ENCODE measurements at places on chromosomes 1 and 21. TPM values are rescaled to one million over a fixed set of nuclear protein-coding genes. Genes with fewer than 3 reads are reported as not detected.

- no peak for DNase-seq
These were observed 99.4 kb downstream of the TSEN15 start for GRCh38 chr1:184150776-184151531.

GRCh38 chr1:17877316-17877715 lies 122.2 kb downstream of the ACTL8 start:
- DNase-seq: no peak

DNA sequence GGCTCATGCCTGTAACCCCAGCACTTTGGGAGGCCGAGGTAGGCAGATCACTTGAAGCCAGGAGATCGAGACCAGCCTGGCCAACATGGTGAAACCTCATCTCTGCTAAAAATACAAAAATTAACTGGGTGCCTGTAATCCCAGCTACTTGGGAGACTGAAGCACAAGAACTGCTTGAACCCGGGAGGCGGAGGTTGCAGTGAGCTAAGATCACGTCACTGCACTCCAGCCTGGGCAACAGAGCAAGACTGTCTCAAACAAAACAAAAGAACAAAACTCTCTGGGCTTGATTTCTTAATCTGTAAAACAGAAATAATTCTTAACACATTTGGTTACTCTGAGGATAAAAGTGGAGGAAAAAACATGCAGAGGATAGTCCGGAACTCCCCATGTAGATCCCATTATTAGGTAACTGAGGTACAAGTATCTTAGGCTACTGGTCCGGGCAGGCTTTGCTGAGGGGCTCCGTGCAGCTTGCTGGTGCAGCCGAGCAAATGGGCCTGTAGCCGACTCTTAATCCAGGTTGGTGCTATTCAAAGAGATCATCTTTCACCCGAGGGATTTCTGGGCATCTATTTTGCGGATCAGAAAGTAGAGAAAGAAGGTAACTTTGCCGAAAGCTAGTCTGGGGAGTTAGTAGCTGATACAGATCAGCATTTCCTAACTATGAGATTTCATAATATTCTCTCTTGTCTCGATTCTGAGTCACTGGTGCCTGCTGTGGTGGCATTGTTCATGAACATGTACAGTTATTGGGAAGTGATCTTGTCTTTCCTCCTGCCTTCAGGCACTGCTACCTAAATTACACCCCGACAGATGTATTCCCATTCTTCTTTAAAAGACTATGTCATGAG lies 56.8 kb downstream of the NFIA start:
- peak; percentile 58 for DNase-seq

DNA sequence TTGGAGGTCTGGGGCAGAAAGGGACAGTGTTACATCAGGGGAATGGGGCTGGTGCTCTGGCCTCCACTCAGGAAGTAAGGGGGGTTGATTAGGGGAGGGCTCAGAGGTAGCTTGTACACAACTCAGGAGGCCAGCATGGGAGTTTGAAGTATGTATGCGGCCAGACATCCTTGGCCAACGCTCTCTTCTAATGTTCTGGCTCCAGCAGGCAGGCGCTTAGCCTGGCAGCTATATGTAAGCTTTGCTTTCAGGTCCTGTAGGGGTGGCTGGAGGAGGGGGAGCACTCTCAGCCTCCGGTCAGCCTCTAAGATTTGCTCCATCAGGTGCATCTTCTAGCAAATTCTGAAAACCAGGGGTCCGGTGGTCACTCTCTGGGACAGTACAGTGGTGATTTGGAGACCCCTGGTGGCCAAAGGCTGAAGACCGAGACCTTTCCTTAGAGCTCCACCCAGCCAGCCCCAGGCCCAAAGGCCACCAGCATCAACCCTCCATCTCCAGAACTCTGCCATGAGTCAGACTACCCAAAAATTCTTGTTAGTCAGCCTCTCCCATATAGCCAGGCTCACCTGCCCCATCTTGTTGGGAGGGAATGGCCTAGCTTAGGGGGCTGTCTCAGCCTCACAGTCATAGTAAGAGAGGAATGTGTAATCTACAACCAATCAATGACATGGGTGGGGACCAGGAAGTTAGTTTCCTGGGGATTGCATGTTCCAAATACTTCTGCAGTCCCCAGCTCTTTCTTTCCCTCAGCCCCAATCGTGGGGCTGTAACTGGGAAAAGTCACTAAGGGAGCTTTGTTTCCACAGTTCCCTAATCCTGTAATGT lies 9.7 kb upstream of the COL8A2 start:
- no peak for DNase-seq

DNA sequence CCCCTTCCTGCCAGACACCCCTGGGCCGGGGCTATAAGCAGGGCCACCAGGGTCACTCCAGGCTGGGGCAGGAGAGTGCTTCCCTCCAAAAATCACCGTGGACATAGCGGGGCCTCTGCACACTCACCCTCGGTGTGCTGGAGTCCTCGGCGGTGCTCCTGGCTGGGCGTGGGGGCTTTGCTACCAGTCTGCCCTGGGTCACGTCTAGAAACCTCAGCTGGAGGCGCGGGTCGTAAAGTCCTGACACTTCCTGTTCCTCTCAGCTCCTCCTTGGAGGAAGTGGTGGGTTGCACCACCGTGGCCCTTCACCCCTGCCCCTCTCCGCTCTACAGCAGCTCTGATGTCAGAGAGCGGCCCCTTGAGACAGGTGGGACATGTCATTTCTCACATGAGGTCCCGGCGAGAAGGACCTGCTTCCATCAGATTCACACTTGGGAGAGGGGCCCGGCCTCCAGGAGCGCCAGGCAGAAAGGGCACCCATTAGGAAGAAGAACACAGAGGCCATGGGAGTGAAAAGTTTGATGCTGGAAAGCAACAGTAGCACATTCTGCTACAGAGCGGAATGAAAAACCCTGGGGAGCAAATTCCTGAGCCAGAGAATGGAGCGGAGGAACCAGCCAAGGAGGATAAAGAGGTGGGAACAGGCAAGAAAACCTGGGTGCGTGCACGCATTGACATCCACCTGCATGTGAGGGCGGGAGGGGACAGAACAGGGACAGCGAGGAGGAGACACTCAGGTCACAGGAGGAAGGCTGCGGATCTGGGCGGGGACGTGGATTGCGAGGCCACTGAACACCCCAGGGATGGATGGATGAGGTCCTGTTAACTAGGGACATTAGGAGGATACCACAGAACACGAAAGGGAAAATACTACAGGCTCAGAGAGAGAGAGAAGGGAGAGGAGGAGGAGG lies at the start of gene ITGB2:
ITGB2 (minus strand) TSS at position 206 of the 911 bp plus-strand sequence. CDS start 10,117 bp downstream, outside the sequence.
- peak; percentile 92 for DNase-seq

DNA sequence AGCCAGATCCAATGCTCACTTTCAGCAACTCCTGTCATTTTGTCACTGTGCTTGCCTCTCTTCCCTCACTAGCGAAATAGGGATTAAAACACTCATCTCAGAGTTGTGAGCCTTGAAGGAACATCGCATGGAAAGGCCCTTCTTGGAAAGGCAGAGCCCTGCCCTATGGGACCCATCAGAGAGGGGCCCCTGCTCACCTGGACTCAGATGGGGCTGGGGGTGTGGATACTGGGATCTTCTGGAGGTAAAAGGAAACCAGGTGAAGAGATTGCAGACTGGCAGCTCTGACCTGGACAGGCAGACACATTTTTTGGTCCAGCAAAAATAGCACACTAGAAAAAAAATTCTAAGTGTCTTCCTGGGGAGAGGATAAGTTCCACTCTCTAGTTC lies 54.2 kb upstream of the EPS8L3 start:
- no peak for DNase-seq

GRCh38 chr1:14263671-14264070 lies 334.8 kb upstream of the KAZN start:
- DNase-seq: no peak

DNA sequence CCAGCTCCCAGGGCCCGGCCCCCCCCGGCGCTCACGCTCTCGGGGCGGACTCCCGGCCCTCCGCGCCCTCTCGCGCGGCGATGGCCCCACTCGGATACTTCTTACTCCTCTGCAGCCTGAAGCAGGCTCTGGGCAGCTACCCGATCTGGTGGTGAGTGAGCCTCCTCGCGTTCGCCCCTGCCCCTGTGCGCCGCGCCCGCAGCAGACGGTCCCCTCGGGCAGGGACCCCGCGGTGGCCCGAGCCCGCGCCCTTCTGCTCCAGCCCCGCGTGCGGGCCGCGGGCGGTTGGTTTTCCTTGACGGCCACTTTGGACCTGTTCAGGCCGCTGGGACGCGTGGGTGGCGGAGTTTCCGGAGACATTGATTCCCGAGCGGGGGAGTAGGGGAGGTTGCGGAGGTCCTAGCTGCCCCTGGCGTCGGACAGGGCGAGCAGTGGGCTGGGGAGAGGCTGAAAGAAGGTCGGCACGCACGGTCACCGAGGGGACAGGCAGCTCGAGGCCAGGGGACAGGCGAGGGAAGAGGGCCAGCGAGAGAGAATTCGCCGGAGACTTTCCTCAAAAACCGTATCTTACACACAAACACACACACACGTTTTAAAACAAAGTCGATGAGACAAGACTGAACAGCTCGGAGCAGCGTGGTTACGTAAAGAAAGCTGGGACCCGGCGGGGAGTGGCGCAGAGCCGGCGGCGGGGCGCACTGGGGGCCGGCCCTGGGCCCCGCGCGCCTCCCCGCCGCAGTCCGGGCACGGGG lies 427 bp downstream of the WNT3A start:
- DNase-seq: no peak

GRCh38 chr1:25503551-25504426 lies 39.6 kb upstream of the LDLRAP1 start:
- DNase-seq: no peak

DNA sequence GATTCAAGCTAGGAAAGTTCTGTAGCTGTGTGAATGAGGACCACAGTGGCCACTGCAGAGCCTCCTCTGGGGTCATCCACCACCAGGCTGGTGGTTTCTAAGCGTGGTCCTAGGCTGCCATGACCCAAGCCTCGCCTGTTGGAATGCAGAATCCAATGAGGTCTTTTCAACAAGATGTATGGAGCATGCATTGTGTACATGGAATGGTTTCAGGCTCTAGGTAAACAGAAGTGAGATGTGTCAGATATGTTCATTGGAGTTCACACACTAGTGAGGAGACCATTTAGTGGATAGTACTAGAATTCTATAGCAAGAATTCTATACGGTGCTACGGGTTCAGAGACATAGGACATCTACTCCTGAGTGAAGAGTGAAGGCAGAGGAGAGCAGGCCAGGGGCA lies 10.7 kb downstream of the RNU5D-1 start:
- DNase-seq: no peak

GRCh38 chr1:51063121-51063520 lies 38.9 kb upstream of the C1orf185 start:
- no peak for DNase-seq

GRCh38 chr1:247332623-247333361 lies 1.1 kb upstream of the ZNF496 start:
- no peak for DNase-seq

DNA sequence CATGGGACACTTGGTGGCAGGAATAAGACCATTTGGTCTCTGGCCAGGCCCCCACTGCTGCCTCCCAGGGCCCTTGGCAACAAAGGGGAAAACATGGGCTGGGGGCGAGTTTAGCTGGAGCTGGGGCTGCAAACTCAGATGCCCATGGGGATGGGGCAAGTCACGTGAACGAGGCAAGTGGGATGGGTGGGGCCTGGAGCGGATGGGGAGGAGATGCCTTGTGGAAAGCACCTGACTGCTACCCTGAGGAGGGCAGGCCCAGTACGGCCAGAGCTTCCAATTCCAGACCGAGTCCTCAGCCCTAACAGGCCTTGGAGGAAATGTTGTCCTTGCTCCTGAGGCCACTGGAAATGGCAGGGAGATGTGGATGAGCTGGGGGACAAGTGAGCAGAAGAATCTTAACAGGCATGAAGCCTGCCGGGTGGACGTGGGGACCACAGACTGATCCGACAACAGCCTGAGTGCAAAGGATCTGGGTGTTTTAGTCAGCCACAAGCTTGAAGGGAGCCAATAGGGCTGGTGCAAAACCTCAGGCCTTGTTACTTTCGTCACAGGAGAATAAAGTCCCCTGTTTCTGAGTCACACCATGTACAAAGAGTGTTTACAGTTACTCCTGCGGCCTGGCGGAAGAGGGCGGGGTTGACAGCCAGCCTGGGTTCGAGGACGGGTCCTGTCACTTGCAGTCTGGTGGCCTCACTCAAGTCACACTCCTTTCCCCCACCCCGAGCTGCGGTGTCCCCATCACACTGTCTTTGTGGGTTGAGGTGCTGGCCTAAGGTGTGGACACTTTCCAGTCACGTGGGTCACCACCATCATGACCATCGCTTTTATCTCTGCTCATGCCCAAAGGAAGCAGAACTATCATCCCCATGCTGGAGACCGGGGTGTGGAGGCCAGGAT lies 19.1 kb downstream of the RUNX3 start:
- no peak for DNase-seq

DNA sequence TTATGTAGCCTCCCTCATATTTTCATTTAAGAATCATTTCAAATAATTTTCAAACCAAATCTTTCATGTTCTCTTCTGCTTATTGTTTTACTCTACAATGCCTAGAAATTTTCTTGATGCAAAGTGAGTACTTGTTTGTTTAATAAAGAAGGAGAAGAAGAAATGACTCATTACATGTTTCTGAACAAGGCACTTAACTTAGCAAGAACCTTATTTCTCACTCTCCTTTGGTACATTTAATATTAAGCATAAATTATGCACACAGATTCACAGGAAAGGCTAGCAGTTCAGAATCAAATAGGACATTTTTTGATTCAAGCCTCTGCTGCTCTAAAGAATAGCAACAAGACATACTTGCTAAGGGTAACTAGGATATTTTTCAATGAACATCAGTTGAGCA lies 9.1 kb downstream of the SCYL3 start:
- DNase-seq: no peak

- DNase-seq: no peak
These were observed 6.4 kb upstream of the GUCA2B start for GRCh38 chr1:42146626-42147320.

- DNase-seq: peak; percentile 91
These were observed 1.2 kb downstream of the S100A10 start for GRCh38 chr1:151992303-151993083.

DNA sequence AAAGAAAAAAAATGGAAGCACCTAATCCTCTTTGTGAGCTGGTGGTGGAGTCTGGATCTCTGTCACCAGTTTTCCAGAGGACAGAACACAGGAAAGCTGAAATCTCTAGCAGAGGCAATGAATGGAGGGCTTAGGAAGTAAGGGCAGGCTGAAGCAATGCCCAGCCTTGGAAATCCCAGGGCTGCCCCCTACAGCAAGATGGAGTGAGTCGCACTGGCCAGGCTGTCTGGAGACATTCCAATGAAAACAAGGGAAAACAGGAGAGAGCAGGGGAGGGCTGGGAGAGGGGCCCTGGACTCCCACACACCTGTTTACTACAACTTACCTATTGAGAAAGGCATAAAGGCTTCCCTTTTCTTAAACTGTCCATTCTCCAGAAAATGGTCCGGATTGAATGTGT lies 25.9 kb downstream of the CYP2J2 start:
- DNase-seq: no peak

Gene FCRL2
- total RNA-seq: not detected

Gene CELA3A
- total RNA-seq: not detected

Gene EIF3I
- total RNA-seq: 108 TPM

Gene IFNLR1
- 2.8 TPM for total RNA-seq

Gene RAB25
- total RNA-seq: not detected

Gene SAMD13
- 1.5 TPM for total RNA-seq

Gene NPHS2
- not detected for total RNA-seq

Gene XCL2
- total RNA-seq: not detected

Gene GJC2
- total RNA-seq: 1.6 TPM

Gene RAVER2
- 30.1 TPM for total RNA-seq

Gene CD1E
- not detected for total RNA-seq

Measured in Right ventricle myocardium inferior (tissue), 1 donor.